ENCODE measurements at places on chromosomes 2 and 18.

GRCh38 chr18:79378536-79379250 lies 17.0 kb upstream of the NFATC1 start:
- DNase-seq = no peak

- peak; percentile 66 for DNase-seq
These were observed 52.8 kb downstream of the RPL37A start for GRCh38 chr2:216551234-216552068.

- DNase-seq = peak; percentile 12
These were observed 9.4 kb downstream of the KHK start for GRCh38 chr2:27095745-27096651.

- DNase-seq = no peak
These were observed 19.4 kb downstream of the SFTPB start for GRCh38 chr2:85648619-85649018.

DNA sequence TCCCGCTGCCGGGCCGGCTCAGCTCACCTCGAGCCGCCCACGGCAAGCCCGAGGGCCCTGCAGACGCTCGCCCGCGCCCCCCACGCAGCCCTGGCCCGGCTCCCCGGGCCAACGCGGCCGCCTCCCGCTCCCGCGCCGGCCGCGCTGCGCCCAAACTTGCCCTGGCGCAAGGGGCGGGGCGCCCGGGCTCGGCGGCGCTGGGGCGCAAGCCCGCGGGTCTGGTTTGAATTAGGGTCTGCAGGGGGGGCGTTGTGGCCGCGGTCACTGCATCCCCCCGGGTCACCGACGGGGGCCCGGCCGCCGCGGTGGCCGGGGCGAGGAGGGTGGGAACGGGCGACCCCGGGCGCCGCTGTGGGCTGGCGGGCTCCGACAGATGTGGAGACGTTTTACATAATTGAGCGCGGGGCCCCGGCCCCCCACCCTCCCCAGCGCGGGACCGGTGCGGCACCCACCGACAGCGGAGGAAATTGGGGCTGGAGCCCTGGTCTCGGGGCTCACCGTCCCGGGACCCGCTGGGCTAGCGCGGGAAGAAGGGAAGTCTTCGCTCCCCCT lies 690 bp downstream of the SDC1 start:
- no peak for DNase-seq

DNA sequence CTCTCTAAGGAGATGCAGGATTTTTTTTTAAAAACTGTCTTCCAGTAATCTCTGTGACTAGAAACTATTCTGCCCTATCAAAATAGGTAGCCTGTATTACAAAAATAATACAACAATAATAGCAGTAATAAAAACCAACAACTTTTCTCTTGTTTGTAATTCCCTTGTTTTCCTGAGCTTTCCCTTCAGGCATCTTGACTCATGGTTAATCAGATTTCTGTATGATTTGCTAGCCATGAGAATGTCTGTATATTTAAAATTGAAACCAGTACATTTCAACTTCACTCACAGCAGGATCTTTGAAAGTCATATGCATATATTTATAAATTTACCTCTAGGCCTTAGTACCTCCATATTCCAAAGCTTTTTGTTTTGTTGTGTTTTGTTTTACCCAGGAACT lies 38.2 kb downstream of the SLC4A10 start:
- no peak for DNase-seq

- no peak for DNase-seq
These were observed 241.3 kb upstream of the ZNF804A start for GRCh38 chr2:184357033-184357432.

DNA sequence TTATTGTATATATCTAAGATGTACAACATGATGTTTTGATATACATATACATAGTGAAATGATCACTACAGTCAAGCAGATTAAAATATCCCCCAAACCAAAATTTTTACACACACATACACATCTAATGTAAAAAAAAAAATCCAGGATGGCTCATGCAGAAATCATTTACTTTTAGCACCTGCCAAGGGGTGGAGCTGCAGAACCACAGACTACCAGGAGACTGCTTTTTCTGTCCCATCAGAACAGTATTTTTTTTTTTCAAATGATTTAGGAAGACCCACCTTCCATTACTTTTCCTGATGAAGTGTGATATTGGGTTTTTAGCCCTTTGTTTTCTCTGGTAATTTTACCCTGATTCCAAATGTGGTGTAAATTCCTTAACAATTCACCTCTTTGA lies 61.9 kb downstream of the AQP4 start:
- no peak for DNase-seq

GRCh38 chr2:18980786-18981430 lies 377.5 kb downstream of the OSR1 start:
- DNase-seq = no peak

DNA sequence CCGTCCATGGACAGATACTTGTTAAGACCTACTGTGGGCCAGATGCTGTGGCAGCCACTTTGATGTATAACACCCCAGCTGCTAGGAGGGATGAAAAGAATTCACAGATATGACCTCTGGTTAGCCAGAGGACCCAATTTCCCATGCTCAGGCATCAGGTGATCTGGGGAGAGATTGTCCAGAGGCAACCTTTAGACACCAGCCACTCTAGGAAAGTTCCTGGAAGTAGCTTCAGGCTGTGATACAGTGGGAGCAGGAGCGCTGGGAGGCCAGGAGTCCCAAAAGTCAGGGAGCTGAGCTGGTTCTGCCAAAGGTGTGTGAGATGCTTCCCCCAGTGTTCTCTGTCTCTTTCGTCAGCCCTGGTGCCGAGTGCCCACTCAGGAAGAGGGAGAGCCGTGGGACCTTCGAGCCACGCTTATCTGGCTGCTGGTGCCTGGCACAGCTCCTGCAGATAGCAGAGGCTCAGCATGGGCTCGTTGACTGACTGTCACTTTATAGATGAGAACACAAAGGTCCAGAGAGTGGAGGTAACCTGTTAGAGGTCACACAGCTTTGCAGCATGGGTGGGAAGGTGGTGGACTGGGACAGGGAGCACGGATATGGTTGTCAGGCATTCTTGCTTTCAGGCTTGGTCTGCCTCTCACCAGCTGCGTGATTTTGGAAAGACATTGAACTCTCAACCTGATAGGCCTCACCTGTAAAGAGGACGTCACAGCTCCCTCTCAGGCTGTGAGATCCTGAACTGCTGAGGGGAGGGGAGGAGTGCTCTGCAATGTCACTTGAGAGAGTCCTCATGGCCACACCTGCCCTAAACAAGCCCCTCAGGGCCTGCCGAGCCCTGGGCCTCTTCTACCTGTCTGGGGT lies 7.8 kb upstream of the RALB start:
- no peak for DNase-seq

DNA sequence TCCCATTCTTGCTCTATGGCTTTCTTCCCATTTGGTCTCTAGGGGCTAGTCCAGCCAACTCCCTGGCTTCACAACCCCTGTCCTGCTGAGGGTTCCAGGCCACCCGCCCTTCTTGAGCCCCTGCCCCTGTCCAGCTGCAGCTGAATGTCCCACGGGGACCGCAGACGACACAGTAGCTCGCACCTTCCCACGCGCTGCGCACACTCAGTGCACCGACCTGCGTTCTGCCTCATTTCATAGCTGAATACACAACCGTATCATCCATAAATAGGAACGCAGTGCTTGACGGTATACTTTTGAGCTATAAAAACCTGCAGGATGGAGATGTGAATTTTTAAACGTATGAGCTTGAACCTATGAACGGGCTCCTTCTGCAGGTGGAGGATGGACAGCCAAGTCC lies 660.4 kb upstream of the SALL3 start:
- peak; percentile 50 for DNase-seq

GRCh38 chr18:6737833-6738232 lies 8.3 kb downstream of the ARHGAP28 start:
- DNase-seq = no peak

- DNase-seq = no peak
These were observed 87.8 kb upstream of the TFCP2L1 start for GRCh38 chr2:121372721-121373353.

GRCh38 chr18:274313-274712 lies 6.5 kb upstream of the THOC1 start:
- DNase-seq = no peak

DNA sequence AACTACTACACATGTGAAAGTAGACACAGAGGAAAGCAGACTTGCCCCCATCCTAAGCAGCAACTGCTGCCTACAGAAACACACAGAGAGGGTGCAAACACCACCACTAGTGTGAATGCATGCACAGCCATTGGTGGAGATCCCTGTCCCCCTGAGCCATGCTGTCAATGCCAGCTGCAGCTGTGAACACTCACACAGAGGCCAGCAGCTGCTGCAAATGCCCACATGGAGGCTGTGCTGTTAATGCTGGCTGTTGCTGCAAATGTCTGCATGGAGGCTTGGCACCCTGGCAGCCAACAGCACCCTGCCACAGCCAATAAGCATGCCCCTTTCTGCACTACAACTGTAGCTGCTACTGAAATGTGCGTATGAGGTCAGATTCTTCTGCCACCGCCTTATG lies 355.0 kb downstream of the LNPK start:
- DNase-seq = no peak

GRCh38 chr2:81542119-81542518 lies 1237.6 kb upstream of the LRRTM1 start:
- DNase-seq = no peak

DNA sequence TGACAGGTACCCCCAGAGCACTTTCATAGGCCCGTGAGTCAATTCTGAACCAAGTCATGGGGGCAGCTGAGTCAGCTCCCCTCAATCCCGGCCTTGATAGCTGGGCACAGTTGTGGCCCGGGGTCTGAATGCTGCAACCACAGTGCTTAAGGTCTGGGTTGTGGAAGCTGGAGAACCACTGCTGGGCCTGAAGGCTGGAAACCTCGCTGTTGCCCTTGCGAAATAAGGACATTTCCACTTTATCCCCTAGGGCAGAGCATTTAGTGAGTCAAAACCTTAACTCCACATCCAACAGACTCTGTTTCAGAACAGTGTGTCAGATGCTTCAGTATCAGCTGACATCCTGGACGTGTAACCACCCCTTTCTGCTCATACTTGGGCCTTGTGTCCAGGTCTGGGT lies 58.6 kb downstream of the SP110 start:
- no peak for DNase-seq

- no peak for DNase-seq
These were observed 1265.5 kb upstream of the ACVR2A start for GRCh38 chr2:146579147-146579930.

DNA sequence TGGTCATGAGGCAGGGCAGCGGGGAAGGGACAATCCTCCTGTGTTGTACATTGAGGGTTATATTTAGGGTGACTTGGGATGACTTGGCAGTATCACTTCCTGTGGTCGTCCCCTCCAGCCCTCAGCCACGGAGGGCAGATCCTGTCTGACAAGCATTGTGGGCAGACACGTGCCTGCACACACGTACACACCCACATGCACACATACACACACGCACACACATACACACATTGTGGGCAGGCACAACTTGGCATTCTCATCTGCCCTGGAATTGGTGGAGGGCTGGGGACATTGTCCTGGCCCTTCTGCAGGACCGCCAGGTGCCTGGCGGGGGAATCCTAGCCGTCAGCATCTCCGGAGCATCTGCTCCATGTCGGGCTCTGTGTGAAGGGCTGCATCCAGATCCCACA lies 47.6 kb downstream of the ODC1 start:
- DNase-seq = no peak

DNA sequence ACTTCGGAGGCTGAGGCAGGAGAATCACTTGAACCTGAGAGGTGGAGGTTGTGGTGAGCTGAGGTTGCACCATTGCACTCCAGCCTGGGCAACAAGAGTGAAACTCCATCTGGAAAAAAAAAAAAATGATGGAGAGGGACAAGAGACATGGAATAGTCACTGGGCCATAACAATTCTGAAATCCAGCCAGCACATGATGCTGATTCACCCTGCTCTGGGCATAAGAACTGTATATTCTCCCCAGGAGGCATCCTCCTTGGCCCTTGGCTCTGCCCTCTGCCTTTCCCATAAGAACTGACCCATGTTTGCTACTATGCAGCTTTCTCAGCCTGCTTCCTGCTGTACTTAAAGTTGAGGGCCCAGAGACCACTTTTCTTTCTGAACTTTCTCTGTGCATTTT lies 297.7 kb downstream of the GBX2 start:
- DNase-seq = no peak

- peak; percentile 56 for DNase-seq
These were observed 917.6 kb upstream of the ACVR2A start for GRCh38 chr2:146927080-146927711.

DNA sequence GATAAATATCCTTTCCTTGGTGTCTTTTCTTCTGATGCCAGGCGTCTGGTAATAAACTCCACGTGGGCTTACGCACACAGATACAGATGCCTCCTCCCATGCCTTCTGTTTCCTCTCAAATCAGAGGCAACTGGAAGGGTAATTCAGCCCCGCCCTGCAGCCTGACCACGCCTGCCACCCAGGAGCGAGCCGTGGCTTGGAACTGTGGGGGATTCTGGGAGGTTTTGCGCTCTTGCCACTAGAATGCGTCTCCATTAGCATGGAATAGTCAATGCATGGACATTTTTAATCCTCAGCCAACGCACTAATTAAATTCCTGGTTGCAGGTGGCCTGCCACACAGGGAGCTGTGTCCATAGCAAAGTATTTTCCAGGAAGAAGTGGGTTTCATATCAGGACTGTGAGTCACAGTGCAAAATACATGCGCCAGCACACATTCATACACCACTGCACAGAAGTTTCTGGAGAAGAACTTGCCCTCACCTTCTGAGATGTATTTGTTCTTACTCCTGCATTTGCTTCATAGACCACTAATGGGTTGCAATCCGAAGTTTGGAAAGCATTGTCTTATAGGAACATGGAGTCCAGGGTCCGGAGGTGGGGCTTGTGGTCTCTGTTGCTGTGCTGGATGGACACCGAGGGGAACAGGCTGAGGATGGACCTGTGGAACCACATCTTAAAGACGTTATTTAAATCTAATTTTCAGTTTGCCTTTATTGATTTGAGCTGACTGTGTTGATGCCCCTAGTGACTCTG lies 151.4 kb downstream of the LDLRAD4 start:
- no peak for DNase-seq

DNA sequence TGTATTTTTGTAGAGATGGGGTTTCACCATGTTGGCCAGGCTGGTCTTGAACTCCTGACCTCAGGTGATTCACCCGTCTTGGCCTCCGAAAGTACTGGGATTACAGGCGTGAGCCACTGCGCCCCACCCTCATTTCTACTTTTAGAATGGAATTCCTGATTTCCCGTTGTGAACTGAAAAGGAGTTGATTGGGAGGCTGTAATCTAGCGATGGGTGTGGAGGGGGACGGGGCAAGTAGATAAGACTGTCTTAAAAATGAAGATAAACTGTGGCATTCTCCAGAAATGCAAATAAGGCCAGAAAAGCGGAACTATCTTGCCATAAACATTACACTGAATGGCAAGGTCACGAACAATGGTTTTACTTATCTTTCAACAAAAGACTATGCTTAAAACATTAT lies 135.4 kb downstream of the TRIB2 start:
- DNase-seq = no peak

- DNase-seq = no peak
These were observed 109.7 kb upstream of the ARL5A start for GRCh38 chr2:151937966-151938365.
